ENCODE measurements at places on chromosomes 2 and 18.

- DNase-seq = no peak
Observed at GRCh38 chr2:152506843-152507242, 171.9 kb downstream of the FMNL2 start.

DNA sequence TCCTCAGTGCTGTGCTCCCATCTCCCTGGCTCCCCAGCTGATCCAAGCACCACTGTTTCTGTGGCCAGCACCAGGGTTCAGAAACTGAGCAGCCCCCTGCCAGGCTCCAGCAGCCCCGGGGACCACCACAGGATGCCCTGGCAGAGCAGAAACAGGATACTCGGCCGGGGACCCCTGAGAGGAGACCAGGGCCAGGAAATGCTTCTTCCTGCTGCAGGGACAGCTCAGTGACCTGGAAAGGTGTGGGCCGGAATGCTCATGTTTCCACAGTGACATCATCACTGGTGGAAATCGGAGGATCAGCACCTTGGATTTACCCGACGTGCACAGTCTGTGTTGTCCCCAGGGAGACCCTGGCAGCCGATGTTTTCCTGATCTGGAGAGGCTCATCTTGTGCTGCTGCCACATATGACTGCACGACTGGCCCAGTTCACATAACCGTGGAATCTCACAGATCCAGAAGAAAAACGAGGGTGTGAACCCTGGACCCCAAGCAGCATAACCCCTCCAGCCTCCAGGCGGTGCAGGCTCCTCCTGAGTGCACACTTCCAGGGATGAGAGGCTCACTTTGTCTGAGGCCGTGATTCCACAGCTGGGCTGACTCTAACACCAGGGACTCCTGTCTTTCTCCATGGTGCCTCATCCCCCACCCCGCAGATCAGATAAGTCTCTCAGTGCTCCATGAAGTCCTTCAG, 58.0 kb downstream of the DDX1 start:
- DNase-seq = no peak

DNA sequence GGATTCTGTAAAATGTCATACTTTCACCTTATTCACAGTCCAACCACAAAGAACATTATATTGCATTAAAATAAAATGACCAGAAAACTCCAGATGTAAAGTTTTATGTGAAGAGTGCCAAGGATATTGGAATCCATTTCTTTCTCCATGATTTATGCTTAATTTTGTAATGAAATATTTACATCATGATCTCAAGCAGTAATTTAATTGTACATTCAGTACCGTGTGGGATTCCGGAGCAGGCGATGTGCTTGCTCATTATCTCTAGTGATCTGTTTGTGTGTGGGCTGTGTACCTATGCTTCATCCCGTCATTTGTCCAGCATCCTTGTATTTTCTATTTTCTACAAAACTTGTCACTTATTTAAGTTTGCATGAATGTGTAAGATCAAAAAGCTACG, 415.9 kb upstream of the SLC8A1 start:
- no peak for DNase-seq

DNA sequence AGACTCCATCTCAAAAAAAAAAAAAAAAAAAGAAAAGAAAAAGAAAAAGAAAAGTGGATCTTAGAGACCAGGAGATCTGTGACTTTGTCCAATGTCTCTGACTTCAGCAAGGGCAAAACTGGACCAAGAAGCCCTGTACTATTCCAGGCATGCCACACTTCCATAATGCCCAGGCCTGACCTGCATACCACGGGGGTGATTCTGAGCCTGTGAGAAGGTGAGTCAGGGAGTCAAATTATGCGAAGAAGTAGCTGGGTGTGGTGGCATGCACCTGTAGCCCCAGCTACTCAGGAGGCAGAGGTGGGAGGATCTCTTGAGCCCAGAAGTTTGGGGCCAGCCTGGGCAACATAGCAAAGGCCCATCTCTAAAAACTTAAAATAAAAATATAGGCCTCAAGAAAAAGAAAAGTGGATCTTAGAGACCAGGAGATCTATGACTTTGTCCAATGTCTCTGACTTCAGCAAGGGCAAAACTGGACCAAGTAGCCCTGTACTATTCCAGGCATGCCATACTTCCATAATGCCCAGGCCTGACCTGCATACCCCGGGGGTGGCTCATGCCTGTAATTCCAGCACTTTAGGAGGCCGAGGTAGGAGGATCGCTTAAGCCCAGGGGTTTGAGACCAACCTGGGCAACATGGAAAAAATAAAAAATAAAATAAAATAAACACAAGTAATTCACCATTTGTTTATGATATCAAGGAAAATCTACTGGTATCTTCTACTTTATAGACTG, 12.2 kb upstream of the PUM2 start:
- DNase-seq = no peak

GRCh38 chr18:75253784-75254183, 43.2 kb downstream of the TSHZ1 start:
- DNase-seq = peak; percentile 39

- DNase-seq = peak; percentile 22
Observed at GRCh38 chr2:196719110-196719872, 79.8 kb downstream of the CCDC150 start.

DNA sequence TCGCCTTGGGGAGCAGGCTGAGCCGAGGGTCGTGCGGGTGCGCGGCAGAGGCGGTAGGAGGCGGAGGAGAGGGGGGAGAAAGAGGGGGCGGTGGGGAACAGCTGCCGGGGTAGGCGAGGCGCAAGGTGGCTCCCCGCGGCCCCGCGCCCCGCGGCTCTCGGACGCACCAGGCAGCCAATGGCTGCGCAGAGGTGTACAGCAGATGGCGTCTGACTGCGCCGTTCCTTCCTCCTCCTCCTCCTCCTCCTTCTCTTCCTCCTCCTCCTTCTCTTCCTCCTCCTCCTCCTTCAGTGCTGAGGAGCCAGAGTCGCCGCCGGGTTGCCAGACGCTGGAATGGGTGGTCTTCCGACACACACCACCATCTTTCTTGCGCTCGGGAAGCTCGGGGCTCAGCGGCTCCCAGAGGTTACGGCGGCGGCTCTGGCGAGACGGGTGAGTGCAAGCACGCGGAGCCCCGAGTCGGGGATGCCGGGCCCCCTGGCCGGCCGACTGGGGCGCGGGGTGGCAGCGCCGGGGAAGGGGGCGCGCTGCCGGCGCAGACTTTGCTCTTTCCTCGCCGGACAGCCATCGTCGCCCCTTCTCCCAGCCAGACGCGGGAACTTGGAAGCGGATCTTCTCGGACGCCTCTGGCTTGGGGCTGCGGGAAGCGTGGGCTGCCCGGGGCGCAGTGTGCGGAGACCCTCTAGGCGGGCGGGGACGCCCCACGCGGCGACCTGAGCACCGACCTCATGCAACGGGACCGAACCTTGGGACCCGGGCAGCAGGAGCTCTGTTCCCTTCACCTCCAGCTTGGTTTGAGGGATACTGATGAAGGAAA, at the start of gene THSD7B:
THSD7B (plus strand) TSS at position 290 of the 817 bp plus-strand sequence. CDS start 116,634 bp downstream, outside the sequence.
- DNase-seq = no peak

GRCh38 chr2:48122166-48122565, 215.9 kb upstream of the FBXO11 start:
- no peak for DNase-seq

- no peak for DNase-seq
Observed at GRCh38 chr2:29481313-29481712, 366.1 kb downstream of the CLIP4 start.

All from NB4 (cell line).